Suppressor macrophage treated with lipopolysaccharide for 1 hour (primary cell): ENCODE measurements at places on chromosomes 11 and 22.

- DNase-seq: no peak
These were observed 86.8 kb upstream of the TIMP3 start for GRCh38 chr22:32714458-32715430.

GRCh38 chr11:31240340-31240904 is 129.1 kb downstream of the DCDC1 start:
- peak; percentile 56 for DNase-seq

DNA sequence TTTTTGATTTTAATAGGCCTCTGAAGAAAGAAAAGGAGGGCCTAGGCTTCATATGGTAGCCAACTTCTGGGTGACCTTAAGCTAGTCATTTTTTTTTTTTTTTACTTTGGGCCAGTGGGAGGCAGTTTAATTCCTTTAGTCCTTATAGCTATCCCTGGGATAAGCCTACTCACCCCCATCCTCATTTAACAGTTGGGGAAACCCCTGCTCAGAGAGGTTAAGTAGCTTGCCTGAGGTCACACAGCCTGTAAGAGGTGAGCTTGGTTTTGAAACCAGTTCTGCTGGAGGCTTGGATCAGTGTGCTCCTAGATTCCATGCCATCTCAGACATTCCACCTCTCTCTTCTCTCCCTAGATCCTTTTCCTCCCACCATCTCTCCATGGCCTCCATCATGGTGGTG is 86.4 kb downstream of the MYO18B start:
- no peak for DNase-seq

DNA sequence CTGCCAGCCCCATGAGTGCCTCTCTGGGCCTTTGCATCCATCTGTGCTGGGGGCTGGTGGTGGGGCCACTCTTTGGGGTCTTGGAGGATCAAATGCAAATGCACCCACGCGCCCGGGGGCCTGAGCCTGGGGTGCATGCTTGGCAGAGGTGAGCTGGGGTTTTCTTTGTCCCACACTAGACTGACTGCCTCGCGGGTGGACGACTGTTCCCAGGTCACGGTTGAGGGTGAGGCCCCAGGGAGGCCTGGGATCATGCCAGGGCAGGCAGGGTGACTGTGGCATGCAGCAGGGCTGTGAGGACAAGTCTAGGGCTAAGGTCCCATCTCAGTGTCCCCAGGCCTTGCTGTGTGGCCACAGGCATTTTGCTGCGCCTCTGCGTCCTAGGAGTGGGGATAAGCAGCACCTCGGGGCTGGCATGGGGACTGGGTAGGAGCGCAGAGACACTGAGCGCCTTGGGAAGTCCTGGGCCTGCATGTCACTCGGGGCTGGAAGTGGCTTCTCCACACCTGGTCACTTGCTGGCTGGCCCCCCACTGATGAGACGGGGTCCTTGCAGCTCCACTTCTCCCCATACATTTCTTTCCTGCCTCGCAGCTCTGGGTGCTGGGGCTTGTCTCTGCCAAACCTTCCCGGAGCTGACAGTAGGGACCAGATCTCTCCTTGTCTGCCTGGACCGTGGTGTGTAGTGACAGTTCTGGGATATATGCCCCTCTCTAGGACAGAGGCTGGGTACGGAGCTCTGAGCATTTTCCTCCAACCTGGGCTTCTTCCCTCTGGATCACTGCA is 133.1 kb downstream of the CTTN start:
- no peak for DNase-seq

- DNase-seq: no peak
These were observed 76.0 kb downstream of the EHF start for GRCh38 chr11:34696862-34697261.

- DNase-seq: peak; percentile 73
These were observed 645 bp downstream of the RTCB start for GRCh38 chr22:32411402-32411801.
